ENCODE measurements at places on chromosomes 3 and 15.

GRCh38 chr15:46450810-46451182 is 816.0 kb downstream of the SQOR start:
- no peak for DNase-seq

DNA sequence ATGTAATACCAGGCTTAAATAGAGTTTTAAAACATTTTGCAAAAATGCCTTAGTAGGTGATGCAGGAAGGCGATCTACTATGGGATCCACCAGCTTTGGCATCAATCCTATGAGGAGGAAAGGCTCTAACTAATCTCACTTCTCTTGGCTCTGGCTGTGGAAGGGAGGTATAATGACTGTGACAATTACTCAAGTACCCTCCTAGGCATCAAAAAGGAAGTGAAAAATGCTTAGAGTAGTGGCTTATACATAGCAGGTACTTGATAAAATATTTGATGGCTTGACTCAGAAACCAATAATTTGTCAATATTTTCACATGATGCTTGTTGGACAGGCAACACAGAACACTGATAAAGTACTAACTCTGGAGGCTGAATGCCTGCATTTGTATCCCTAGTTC is 34.1 kb upstream of the SERPINI2 start:
- DNase-seq: no peak

GRCh38 chr15:35107561-35107960 is 22.5 kb upstream of the NANOGP8 start:
- no peak for DNase-seq

DNA sequence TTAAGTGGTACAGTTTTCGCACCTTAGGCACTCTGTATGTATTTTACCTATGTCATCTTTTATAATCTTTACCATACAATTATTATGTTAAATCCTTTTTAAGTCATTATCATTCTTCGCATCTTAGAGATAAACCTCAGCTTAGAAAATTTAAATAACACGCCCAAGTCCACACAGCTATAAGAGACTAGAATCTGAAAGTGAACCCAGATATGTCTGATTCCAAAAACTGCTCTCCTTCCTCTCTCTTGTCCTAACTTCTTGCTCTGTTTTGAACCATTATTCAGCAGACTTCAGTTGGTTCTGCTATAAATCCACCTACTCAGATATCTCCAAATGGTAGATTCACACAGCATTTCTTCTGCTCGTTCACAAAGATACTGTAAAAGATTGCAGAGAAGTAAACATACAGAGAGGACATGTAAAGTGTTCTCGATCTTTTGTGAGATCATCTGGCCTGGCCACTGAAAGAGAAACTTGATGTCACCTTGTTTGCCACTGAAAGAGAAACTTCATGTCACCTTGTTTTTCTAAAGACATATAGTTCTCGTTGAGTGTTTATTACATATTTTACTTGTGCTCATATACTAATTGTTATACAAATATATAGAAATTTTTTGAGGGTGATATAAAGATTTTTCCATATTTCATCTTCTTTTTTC is 533.2 kb downstream of the GRM7 start:
- DNase-seq: no peak

DNA sequence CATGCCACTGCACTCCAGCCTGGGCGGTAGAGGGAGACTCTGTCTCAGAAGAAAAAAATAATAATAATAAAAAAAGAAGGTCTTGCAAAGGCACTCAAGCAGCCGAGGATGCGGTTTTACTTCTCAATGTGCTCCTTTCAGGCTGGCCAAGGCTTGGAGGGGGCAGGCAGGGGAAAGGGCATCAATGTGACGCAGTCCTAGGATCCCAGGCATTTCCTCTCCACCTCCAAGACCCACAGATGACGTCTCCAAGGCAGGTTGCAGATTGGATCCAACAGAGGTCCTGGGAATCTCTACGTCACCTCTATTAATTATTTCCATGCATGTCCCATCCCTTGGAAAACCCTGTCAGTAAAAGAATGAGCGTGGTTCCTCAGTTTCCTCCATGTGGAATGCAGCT is 56.2 kb downstream of the FAM43A start:
- DNase-seq: no peak

GRCh38 chr3:113210604-113211329 is 590 bp upstream of the BOC start:
- DNase-seq: no peak

GRCh38 chr3:150975992-150976368 is 3.5 kb upstream of the CLRN1 start:
- no peak for DNase-seq

Measured in brain (organoid and tissue), 16 donors.